ENCODE measurements at places on chromosomes 12 and 14. TPM values are rescaled to one million over a fixed set of nuclear protein-coding genes. Genes with fewer than 3 reads are reported as not detected.

The GZMB gene
- polyA plus RNA-seq, result 0.82 TPM

The FAM186B gene
- 0.15 TPM for polyA plus RNA-seq

The DEPDC4 gene
- 0.95 TPM for polyA plus RNA-seq

The TM7SF3 gene
- 61.6 TPM for polyA plus RNA-seq

The FAM222A gene
- polyA plus RNA-seq, result not detected

The C12orf50 gene
- not detected for polyA plus RNA-seq

The RNASE7 gene
- not detected for polyA plus RNA-seq

The TAS2R30 gene
- not detected for polyA plus RNA-seq

The OR4E2 gene
- not detected for polyA plus RNA-seq

The HCFC2 gene
- polyA plus RNA-seq, result 8.8 TPM
